ENCODE measurements at places on chromosomes 6 and 20.
A peak's percentile ranks its signal among the peaks of the same experiment; 100 is the strongest.

GRCh38 chr6:142914937-142915697 is 29.9 kb downstream of the HIVEP2 start:
- no peak for DNase-seq

DNA sequence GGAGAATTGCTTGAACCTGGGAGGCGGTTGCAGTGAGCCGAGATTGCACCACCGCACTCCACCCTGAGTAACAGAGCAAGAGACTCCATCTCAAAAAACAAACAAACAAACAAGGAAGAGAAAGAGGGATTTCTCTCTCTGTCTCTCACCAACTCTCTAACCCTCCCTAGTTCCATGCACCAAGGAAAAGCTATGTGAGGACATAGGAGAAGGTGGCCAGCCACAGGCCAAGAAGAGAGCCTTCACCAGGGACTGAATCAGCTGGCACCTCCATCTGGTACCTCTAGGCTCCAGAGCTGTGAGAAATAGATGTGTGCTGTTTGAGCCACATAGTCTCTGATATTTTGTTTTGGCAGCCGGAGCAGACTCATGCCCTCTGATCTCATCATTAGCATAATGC is 9.0 kb upstream of the FAM110A start:
- no peak for DNase-seq

- no peak for DNase-seq
These were observed 73.8 kb downstream of the TSHZ2 start for GRCh38 chr20:53045941-53046340.

DNA sequence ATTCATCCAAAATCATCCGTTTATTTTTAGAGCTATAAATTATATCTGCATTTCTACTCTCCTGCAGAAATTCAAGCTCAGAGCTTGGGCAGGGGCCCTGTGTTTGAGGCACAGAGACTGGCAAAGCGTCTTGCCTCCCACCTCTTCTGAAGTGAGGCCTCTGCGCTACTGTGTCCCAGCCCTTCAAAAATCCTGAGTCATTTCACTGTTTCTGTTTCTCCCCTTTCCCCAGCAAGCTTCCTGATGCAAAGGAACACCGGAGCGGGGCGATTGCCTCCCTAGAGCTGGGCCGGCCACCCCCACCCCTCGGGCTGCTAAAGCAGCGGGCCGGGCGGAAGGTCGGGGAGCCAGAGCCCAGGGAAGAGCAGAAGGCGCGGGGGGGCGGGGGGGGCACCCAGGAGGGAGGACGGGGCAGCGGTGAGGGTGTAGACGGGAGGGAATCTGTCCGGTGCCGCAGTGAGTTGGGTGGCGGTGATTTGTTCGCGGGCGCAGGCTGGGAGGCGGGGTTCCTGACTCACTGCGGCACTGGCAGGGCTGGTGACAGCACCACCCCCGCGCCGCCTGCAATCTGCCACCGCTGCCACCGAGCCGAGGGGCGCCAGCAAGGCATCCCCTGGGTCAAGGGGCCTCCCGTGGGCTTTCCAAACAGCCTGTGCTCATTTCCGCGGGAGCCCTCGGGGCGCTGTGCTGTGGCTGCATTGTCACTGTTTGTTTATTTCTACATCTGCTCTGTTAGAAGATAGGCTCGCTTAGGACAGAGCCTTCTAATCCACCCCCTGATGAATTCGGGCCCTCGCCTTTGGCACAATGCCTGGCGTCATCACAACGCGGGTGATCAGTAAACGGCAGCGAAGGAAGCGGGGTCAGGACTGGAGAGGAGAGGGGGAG is 46.5 kb upstream of the SNAP25 start:
- no peak for DNase-seq

GRCh38 chr20:54477191-54477955 is 2.0 kb downstream of the DOK5 start:
- DNase-seq, result no peak

DNA sequence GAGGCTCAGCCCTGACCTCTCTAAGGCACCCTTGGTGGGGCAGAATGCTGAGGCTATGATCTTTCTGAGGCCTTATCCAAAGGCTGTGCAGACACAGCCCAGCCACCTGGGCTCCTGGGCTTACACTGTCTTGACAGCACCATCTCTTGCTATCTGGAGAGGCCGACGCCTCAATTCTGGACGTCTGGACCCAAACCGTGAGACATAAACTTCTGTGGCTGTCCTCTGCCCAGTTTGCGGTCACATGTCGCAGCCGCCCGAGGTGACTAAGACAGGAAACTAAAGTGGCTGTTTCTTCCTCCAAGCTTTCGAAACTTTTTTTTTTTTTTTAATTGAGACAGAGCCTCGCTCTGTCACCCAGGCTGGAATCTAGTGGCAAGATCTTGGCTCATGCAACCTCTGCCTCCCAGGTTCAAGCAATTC is 49.3 kb downstream of the PRR18 start:
- peak; percentile 37 for DNase-seq

DNA sequence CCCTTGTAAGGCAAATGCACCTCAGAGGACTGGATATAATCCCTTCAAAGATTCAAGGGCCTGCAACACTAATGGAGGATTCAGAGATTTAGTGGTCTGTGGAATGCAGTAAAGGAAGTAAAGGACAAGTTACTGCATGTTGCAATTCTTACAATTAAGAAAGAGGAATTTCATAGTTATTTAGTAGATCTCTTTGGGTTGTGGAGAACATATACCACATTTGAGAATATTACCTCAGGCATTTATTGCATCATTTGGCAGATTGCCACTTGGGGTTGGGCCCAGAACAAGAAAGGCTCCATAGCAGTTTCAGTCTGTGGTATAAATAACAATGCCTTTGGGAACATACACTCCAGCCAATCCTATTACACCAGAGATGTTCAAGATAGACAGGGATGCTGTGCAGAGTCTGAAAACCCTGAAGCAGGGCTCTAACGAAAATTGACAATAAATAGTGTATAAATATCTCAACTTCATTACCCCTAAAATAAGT is 20.9 kb upstream of the EPM2A start:
- DNase-seq, result no peak

DNA sequence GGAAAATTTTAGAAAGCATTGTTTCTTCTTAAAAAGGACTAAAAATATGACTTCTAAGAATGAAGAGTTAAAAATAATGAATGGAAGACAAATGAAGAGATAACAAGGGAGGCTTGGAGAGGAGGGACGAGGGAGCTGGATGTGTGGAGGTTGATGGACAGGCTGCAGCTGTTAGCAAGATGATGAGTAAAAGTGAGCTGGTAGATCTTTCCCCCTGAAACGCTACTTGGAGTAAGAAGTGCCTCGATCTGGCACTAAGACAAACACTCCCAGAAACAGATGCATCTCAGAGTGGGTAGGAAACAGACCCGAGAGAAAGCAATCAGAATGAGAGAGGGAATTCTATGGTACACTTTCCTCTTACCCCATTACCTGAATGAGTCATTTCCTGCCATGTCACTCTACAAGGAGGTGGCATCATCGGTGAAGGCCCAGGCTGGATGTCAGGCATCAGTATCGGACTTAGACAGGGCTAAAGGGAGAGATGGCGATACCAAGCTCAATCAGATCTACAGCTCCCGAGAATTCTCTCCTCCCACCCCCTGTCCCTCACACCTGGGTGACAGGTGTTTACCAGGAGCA is 154.1 kb upstream of the BMP2 start:
- no peak for DNase-seq

DNA sequence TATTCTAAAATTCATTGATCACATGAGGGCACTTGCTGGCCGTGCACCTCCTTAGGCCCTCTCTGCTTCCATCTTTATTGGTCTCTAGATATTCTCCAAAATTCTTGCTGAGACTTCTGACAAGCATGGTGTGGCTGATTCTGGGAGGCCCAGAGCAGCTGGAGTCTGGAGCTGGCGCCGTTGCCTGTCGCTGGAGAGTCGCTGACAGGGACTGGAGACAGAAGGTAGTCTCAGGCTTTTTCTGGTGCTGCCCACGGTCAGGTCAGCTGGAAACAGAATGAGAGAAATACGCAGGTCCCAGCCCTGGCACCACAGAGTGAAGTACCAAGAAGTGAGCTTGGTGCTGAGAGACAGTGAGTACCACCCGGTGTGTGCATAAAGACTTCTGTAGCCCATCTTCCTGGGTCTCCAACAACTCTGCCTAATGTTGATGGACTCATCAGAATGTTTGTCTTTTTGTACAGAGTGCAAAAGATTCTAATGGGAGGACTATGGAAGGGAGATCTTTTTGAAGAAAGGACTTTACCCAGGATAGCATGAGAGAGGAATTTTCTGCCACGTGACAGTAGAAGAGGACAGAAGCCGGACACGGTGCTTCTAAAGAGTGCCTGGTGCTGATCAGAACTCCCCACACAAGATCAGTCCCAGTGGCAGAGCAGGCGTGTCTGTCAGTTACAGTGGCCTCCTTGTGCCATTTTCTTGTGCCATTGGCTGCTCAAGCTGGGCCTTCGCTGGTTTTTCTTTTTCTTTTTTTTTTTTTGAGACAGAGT is 1.8 kb upstream of the ALDH8A1 start:
- DNase-seq, result no peak

DNA sequence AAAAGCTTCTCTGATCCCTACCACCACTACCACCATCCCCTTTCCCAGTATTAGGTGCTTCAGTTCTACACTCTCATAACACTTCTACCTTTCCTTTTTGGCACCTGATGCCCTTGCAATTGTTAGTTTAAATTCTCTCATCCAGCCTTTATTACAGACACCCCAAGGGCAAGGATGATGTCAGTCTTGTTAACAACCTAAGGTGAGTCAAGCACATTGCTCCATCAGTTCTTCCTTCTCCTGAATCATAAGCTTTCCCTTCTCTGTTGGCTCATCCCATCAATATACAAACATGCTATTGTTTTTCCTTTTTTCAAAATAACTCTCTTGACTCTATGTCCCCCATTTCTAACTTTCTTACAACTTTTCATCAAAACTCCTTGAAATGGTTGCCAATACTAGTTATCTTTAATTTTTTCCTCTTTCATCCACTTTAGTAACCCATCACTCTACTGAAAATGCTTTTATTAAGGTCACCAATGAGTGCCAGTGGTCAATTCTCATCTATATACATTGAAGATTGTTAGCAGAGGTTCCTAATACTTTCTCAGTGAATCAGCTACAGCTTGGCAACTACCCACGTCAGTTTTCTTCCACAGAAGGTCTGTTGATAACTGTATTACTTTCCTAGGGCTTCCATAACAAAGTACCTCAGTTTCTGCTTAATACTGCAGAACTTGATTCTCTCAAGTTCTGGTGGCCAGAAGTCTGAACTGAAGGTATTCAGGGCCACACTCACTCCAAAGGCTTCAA is 97.1 kb upstream of the FLRT3 start:
- DNase-seq, result no peak

DNA sequence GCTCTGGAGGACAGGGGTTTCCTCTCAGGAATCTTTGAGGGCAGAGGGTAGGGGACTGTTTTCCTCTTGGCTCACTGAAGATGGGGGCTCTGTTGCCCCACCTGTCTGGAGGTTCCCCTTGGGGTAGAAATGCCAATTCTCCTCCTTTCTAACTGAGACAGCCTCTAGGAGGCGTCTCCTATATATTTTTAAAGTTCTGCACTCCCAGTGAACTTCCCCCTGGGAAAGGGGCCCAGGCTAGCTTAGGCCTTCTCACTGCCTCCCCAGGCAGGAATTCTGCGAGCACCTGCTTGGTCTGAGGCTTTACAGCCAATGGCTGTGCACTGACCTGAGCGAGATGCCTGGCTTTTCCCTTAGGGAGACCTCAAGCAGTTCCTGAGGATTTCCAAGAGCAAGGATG is 24.8 kb upstream of the SRF start:
- no peak for DNase-seq

DNA sequence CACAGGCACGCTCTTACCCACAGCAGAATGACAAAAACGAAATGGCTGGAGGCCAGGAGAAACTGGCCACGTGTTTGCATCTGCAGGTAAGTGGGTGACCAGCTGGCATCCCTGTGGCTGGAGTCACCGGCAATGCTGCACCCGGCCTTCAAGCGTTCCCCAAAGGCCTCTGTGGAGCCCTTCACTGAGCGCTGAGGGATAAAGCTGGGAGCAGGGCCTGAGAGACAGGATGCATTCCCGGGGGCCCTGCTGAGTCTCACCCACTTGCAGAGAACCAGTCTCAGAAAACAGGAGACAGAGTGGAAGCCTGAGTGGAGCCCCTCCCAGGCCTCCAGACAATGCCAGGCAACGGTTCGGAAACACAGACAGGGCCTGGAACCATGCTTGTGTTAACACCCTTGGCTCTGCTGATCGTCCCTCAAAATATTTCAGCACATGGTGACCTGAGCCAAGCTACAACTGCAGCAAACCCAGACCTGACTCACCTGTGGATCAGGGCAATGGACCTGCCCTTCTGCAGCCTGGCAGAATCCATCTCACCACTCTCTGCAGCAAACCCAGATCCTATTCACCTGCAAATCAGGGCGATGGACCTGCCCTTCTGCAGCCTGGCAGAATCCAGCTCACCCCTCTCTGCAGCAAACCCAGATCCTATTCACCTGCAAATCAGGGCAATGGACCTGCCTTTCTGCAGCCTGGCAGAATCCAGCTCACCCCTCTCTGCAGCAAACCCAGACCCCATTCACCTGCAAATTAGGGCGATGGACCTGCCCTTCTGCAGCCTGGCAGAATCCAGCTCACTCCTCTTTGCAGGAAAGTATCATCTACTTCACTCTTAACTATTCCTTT is 39.8 kb downstream of the TBXT start:
- DNase-seq, result no peak

- no peak for DNase-seq
These were observed 260.8 kb downstream of the FARS2 start for GRCh38 chr6:5522147-5522546.

DNA sequence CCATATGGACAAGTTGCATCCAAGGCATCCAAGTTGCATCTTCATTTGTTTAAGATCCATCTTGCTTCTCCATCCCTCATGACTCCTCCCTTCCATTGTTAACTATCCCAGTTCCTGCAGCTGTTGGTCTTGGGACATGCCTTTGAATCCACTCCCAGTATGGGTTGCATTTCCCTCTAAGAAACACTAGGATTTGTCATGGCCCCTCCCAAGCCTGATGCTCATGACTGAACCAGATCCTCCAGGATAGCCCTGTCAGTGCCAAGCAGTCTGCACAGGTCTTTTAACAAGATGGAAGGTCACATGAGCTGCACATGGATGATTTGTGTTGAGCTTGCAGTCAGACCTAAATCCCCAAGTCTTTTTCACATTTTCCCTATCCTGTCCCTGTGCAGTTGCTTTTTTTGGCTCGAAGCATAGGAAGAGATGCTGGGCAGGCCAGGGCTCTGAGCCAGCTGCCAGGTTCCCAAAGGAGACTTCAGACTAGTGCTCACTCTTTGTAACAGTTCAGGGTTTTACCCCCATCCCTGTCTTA is 4.2 kb downstream of the PPP2R5D start:
- no peak for DNase-seq

DNA sequence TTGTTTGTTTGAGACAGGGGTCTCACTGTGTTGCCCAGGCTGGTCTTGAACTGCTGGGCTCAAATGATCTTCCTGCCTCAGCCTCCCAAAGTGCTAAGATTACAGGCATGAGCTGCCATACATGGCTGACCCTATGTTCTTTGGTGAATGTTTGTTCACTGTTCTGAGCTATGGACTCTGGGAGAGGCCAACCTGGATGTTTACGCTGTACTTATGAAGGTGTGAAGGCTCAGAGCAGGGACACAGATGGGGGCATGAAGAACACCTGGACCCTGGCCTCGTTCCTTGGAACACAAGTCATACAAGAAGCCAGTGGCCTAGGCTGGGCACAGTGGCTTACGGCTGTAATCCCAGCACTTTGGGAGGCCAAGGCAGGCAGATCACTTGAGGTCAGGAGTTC is 21.1 kb upstream of the CD24 start:
- no peak for DNase-seq
